ENCODE measurements at places on chromosomes 2 and 18. TPM values are rescaled to one million over a fixed set of nuclear protein-coding genes. Genes with fewer than 3 reads are reported as not detected.

Gene C1QL2
- total RNA-seq, result not detected

Gene IRS1
- 11.2 TPM for total RNA-seq

Gene SOWAHC
- 24.9 TPM for total RNA-seq

Gene MTCL1
- 18.3 TPM for total RNA-seq

Gene GAREM2
- total RNA-seq, result 3.3 TPM

Gene CABYR
- 1.5 TPM for total RNA-seq

Gene MYO1B
- 36.5 TPM for total RNA-seq

Gene GPR35
- 0.90 TPM for total RNA-seq

Gene FANCL
- total RNA-seq, result 26.5 TPM

Gene TAF4B
- total RNA-seq, result 15.0 TPM

GRCh38 chr2:30692829-30693275 is 114.4 kb downstream of the CAPN13 start:
- DNase-seq, result no peak

DNA sequence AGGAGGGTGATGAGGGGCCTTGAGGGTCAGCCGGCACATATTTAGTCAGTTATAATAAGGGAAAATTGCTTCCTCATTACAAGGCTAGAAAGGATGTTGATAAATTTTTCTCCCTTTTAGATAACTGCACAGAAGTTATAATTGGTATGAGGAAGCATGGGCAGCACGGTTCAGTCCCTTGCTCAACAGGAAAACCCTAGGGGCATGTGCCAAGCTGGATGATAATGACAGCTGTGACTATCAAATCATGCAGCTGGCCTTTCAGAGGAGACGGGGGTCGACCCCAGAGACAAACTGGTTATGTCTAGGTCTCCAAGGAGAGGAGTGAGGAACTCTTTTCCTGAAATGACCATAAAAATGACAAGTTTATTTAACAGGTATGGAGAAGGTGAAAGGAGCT is 448.1 kb upstream of the VRK2 start:
- no peak for DNase-seq

GRCh38 chr18:28036488-28036887 is 140.4 kb downstream of the CDH2 start:
- no peak for DNase-seq

DNA sequence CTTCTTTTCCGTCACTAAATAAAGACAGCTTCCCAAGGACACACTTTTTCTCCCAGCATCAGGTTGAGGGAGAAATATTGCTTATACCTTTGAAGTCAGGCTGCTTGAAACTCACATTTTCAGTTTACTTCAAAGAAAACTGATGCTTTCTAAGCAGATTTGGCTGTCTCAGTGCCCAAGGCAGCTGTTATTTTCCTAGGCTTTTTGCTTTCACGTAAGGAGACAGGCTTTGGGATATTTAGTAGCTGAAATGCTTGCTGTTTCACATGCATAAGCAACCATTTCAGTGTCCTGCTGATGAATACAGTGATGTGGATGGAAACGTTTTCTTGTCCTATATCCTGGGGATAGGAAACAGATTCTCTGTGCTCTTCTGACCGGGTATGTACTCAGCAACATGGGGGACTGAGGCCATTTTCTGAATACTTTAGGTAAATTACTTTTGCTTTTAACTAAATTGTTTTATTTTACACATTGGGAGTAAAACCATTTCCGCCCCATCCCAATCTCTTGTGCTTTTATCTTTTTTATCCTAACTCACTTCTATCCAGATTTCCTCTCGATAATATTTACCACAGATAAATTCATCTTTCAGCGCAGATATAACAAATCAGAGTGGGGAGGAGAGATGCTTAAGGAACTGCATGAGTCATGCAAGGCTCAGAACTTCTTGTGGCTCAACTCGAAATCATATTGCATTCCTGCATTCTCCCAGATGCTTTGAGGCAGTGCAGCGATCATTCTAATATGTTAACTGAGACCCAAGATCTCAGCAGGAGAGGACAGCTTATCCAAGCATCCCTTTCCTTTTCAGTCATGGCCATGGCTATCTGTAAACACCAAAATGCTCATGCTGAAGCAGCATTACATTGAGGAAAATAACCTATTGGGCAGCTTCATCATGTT is 22.2 kb downstream of the GALR1 start:
- DNase-seq, result no peak

DNA sequence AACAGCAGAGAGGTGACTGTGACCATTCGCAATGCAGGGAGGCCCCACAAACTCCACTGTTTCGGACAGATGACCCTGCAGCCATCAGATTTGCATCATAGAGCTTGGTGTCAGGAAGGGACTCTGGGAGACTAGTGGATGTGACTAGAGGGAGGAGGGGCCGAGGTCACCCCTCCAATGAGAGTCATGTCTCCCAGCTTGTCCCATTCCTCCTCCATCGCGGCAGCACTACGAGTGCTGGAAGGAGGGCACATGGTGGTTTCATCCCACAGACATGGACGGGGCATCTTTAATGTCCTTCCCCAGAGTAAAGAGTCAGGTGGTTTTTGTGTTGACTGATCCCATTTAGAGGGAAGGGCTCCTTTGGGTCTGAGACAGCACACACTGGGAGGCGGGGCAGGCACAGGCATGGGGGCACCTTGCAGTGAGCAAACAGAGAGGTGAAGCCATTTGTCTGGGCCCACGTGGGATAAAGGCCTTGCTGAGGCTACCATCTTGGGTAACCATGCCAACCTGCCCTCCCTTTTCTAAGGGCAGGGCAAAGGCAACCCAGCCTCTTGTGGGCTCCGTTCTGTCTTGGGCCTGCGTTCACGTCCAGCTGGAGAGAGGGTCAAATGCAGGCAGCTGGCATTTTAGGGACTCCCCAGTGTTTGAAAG is 208.1 kb downstream of the ASB1 start:
- DNase-seq, result no peak

- DNase-seq, result no peak
These were observed 369.0 kb downstream of the CBLN2 start for GRCh38 chr18:72174972-72175649.

DNA sequence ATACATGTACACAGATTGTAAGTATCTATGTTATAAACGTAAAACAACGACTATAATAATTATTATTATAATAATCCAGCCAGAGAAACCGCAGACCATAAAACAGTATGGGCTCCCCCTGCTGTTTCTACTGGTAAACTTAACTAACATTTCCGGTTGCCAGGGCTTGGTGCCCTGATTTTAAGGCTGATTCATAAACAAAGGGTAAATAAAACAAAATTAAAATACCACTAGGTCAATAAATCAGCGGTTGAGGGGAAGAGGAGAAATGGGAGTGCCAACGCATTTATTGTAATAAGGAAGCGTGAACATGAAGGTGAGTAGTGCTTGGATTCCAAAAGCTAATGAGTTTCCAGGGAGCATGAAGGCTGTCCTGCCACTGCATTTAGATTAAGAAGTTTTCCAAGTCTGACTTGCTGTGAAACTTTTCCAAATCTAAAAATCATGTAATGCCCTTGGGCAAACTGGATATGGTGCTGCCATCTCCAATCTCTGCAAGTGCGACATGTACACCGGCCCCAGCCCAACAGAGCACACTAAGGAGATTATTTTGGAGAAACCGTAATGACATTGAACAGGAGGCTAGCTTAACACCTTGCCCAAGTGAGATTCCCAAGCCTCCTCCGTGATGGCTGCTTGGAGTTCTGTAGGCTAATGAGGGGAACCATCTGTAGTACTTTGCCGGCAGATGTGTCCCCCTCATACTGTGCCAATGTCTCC is 50.7 kb upstream of the HNRNPA3 start:
- DNase-seq, result no peak

Data from tibial nerve (tissue), 4 donors.